Endothelial cell of umbilical vein (primary cell): ENCODE measurements at places on chromosomes 12 and 14. TPM values are rescaled to one million over a fixed set of nuclear protein-coding genes. Genes with fewer than 3 reads are reported as not detected.

Gene CAPS2
- 1.7 and 2.9 TPM in 2 replicates for total RNA-seq

DNA sequence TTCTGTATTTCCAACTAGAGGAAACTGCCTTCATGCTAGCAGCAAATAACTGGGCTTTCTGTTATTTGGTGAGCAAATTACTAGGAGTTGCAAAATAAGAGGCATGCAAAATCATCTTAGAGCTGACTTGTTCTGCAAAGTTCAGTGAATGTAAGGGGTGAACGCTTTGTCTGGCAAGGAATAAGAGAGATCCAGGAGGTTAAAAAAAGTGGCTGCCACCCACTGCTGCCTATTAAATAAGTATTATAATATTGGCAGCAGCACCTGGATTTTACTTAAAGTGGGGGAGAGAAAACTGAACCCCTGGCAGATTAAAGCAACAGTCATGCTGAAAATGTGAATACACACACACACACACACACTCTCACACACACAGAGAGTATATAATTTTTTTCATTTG lies 557.0 kb downstream of the FLRT2 start:
- DNase-seq, result no peak
- H3K4me3 ChIP-seq, result no peak overlapping the region
- H3K27me3 ChIP-seq, result no peaks in the 10 kb centered on the region

Gene SPRYD3
- total RNA-seq, result 31.7 and 39.2 TPM in 2 replicates

GRCh38 chr14:90985601-90986242 lies 74.7 kb downstream of the RPS6KA5 start:
- H3K36me3 ChIP-seq, result no peaks in the 10 kb centered on the region
- no peak for DNase-seq
- H3K4me3 ChIP-seq, result no peak overlapping the region
- H3K4me1 ChIP-seq, result no peaks in the 10 kb centered on the region
- no peak overlapping the region for H3K27ac ChIP-seq

Gene KRT83
- total RNA-seq, result not detected in 2 replicates

GRCh38 chr12:10690906-10691305 lies 17.1 kb upstream of the STYK1 start:
- no peak overlapping the region for H3K27ac ChIP-seq
- no peak for DNase-seq
- no peak overlapping the region for H3K4me3 ChIP-seq
- no peaks in the 10 kb centered on the region for H3K4me1 ChIP-seq

DNA sequence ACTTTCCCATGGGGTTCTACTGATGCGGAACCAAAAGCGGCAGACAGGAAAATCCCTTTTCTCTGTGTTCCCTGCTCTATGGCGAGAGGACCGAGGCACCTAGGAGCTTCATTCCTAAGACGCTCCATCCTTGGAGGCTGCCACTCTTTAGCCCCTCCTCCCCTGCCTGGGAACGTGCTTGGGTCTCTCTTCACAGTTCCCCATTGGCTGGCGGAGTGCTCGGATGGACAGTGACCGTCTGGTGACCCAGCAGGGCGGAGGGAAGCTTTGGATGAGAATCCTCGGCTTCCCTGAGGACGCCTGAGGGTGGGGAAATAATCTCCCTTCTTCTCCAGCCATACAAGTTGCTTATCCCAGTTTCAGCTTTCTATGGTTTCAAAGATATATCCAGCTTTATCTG lies 37.3 kb downstream of the KCNA5 start:
- H3K36me3 ChIP-seq, result no peaks in the 10 kb centered on the region
- H3K4me3 ChIP-seq, result no peak overlapping the region
- peaks cover 6% of the 10 kb centered on the region for H3K27me3 ChIP-seq
- DNase-seq, result no peak
- no peak overlapping the region for H3K27ac ChIP-seq
- H3K4me1 ChIP-seq, result no peaks in the 10 kb centered on the region

Gene CCDC175
- not detected in 2 replicates for total RNA-seq

Gene SALL2
- 4.6 and 6.8 TPM in 2 replicates for total RNA-seq

Gene RNASE7
- total RNA-seq, result not detected in 2 replicates

DNA sequence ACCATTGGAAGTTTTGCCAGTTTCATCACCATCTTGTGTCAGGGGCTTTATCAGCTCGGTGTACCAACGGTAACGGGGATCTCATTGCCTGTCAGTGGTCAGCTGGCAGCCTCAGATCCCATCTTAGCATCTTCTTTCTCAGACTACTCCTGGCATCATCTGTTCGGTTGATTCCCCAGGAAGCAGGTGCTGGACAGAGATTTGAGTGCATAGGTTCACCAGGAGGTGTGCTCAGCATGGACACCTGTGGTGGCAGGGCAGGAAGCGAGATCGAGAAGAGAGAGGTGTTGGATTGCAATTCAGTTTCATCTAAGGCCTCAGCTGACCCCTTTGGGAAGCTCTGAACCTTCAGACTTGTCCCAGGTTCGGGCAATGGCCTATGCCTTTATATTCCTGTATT lies 76.0 kb downstream of the C12orf75 start:
- no peaks in the 10 kb centered on the region for H3K27me3 ChIP-seq
- no peaks in the 10 kb centered on the region for H3K36me3 ChIP-seq
- H3K27ac ChIP-seq, result no peak overlapping the region
- H3K4me3 ChIP-seq, result no peak overlapping the region
